ENCODE measurements at places on chromosomes 7 and 10.

DNA sequence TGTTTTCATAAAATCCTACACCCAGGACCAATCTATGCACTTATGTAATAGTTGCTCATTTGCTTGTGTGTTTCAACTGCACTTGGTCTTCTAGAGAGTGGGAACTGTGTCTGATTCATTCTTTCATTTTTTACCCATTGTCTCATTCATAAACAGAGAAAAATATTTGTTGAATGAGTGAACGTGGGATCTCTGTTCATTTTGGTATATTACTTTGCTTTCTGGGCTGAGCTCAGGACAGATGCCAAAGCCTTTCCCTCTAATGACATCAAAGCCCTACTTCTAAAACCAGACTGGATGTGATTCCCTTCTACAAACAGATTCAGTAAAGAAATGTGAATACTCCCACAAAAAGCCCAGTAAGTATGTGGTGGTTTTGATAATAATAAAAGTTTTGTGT lies 145.2 kb downstream of the ST7 start:
- no peak for DNase-seq

- DNase-seq, result no peak
Observed at GRCh38 chr7:34184466-34184865, 279.1 kb downstream of the BMPER start.

- no peak for DNase-seq
Observed at GRCh38 chr10:10270126-10271050, 747.3 kb upstream of the CELF2 start.

DNA sequence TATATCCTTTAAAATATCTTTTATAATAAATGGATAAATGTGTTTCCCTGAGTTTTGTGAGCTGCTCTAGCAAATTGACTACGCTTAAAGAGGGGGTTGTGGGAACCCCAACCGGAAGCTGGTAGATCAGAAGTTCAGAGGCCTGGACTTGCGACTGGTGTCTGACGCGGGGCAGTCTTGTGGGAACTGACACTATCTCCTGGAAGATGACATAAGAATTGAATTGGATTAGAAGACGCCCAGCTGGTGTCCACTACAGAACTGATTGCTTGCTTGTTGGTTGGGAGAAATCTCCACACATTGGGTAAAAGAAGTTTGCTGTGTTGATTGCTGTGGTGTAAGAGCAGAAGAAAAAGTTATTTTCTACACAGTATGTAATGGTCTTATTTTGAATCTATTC lies 51.1 kb upstream of the AHR start:
- DNase-seq, result no peak

DNA sequence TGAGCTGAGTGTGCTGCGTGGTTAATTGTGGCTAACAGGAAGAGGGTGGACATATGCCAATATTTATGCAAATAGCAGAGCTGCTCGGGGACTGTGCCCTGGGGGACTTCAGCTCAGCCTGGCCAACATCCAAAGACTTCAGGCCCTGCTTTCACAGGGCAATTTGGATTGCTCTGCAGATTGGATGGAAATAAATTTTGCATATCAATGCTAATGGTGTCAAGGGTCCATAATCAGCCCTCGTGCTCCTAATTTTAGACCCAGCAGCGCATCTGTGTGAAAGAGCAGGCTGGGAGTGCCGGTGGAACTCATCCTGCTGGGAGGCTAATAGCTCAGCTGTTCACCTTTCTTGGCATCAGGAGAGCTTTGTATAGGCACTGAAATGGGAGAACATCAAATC lies 270.1 kb downstream of the TCERG1L start:
- DNase-seq, result no peak

DNA sequence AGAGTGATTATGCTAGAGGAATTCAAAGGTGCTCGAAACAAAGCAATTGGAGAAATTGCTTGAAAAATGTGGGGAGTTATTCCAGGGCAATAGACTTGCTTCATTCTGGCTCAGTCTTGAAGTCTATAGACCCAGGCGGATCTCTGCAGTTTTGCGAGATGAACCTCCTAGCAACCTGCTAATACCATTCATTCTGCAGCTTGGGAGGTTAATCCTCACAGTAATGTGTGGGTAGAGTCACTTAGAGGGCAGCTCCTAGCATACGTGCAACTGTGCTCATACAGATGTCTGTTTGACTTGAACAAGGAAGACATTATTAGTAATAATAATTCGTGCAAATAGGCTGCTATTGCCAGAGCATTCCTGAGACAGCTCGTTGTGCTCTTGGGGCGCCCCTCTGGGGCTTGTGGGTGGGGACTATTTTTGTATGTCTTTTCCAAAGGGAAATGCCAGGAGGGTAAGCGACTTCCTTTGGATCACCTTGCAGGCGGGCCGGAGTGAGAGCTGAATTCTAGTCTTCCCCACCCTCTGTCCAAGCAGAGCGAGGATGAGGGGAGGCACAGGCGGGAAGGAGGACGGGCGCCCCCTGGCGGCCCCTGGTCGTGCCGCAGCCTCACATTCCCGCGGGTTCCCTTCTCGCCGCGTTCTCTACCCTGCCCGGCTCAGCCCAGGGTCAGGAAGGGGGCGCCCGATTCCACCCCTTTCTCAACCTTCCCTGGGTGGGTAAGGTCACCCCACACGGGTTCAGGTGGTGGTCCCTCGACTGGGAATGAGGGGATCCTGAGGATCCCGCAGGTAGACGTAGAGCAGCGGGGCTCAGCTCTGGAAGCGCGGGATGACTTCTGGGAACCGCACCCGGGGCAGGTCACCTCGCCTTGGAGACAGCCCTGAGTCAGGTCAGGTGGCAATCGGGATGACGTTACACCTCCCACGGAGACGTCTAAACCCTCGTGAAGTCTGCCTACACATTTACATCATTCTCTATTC lies 241.5 kb downstream of the PHTF2 start:
- DNase-seq, result peak; percentile 15

DNA sequence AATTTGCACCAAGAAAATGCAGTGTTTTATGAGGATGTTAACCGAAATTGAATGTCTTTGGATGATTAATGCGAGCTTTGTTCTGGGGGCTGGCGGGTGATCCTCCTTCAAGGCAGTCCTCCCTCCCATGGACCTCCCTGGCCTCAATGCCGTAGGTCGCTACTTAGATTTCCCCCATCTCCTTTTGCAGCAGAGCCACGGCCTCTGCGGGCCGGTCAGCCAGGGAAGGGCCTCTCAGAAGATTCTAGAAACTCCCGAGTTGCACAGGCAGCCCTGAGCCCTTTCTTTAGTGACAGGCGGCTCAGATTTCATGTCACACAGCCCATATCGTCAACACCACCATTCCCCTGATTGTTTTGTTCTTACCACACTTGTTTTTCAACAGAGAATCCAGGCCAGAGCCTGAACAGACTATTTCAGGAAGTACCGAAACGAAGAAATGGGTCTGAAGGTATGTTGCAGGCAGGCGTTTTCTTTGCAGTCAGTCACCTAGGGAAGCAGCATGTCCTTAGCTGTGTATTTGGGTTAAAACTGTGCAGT lies 88.2 kb upstream of the SH2B2 start:
- no peak for DNase-seq

GRCh38 chr10:49379596-49380410 lies 16.1 kb downstream of the DRGX start:
- no peak for DNase-seq

DNA sequence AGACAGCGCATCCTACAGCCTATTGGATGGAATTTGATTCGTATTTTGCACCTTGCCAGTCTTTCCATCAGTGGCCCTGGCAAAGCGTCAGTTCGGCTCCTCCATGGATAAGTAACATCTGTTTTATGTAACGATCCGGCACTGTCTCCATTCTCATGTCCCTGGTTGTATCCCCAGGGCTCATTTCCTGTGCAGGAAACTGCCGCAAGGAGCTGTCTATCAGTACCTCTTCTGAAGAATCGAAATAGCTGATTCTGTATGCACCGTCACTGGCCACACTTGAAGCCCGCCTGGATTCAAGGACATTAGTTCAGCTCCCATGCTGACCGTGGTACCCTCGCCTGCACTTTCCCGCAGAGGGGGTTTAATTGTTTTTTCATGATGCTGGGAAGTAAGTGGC lies 53.1 kb upstream of the NPS start:
- DNase-seq, result no peak

DNA sequence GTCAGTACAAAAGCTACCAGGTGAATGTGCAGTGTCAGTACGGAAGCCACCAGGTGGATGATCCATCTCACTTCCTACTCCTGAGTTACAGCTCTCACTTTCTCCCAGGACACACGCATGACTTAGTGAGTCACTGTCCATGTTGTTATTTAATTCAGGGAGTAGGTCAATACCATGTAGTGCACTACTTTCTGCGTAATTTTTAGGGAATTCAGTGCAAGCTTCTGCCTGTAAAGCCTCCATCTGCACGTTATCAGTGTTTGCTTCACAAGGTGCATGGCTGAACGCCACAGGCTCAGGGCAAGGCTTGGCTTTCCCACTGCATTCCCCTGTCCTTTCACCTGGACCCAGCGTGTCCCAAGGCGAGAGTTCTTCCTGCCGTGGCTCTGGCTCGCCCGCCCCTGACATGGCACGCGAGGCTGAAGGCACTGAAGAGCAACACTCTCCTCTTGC lies 59.5 kb downstream of the LARP4B start:
- DNase-seq, result no peak

DNA sequence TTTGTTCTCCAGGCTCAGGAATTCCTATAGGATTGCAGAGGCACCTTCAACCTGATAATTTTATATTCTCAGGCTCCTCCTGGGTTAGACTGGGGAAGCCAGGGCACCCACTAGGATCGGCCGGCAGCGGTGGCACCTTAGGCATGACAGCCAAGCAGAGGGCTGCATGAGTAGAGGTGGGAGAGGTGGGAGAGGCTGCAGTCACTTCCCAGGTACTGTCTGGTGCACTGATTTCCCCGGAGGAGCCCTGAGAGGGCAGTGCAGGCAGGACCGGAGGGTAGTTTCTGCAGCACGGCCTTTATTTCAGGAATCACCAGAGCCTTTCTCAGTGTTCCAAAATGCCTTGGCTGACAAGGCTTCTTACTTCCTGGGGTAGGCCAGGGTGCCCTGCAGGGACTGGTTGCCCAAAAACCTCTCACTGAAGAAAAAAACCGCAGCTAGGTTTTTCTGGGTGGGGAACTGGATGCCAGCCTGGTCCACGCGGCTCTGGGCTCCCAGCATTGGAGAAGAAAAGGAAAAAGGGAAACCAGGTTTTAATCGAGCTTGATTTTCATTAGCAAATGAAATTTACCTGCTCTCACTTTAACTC lies 3.6 kb upstream of the HOXA13 start:
- no peak for DNase-seq

DNA sequence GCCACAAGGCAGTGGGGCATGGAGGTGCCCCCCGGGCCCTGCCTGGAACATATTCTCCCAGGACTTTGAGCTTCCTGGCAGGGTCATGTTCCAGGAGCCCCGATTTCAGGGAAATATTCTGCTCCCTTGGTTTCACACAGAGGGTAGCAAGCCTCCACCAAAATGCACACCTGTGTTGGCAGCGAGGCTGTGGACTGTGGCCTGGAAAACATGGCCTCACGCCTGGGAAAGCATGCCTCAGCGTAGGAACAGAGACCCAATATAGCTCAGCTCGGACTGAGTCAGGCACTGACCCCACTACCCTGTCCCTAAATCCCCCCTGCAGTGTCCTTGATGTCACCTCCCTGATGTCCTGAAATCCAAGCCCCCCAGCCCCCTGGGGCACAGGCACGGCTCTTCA lies 92.0 kb downstream of the KCNMA1 start:
- no peak for DNase-seq

DNA sequence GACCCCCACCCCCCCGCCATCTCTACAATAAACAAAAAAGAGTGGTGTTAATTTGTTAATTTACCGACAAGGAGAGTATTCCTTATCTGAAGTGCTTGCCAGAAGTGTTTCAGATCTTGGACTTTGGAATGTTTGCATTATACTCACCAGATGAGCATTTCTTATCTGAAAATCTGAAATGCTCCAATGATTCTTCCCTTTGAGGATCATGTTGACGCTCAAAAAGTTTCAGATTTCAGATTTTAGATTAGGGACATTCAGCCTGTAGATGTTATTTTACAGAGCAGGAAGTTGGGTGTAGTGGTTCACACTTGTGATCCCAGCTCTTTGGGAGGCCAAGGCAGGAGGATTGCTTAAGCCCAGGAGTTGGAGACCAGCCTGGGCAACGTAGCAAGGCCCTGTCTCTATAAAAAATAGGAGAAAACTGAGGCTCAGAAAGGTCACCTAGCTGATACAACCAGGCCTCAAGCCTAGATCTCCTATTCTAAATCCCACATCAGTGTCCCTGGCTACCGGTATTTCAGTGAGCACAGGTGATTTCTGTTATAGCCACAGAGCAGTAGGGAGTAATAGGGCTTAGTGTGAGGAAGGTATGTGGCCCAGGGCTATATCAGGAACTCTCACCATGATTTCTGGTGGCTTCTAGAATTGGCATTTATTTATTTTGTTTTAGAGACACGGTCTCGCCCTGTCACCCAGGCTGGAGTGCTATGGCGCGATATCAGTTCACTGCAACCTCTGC lies 35.4 kb downstream of the TMEM120A start:
- no peak for DNase-seq

DNA sequence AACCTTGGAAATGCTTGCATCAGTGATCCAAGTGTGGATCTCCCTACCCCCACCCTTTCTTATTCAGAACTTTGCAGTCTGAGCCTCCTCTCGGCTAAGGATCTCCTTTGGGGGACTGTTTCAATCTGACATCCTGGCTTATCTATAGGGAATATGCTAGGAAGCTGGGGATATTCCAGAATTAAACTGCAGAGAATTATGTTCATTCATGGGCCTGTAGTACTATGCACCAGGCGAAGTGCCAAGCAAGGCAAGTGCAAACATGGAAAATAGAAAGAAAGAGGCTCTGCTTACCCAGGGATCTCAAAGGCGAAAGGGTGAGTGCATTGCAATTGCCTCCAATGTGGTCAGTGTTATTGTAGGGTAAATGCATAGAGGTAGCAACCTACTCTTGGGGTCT lies 96.5 kb downstream of the CACNB2 start:
- no peak for DNase-seq

DNA sequence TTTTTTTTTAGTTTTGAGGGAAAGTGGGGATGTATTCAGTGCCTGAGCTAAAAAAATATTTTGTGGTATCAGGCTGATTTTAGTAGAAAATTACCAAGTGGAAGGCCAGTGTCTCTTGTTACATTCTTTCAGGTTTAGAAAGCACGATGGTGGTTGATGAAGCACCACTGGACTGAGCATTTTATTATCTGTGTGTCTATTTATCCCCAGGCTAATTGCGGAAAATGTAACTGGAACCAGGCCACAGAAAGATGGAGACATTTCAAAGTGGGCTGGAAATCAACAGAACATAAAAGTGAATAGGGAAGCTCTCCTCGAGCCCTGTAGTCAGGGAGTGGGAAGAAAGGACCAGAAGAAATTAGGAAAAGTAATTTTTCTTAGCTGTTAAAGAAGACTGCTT lies 261.0 kb downstream of the STK31 start:
- DNase-seq, result no peak

DNA sequence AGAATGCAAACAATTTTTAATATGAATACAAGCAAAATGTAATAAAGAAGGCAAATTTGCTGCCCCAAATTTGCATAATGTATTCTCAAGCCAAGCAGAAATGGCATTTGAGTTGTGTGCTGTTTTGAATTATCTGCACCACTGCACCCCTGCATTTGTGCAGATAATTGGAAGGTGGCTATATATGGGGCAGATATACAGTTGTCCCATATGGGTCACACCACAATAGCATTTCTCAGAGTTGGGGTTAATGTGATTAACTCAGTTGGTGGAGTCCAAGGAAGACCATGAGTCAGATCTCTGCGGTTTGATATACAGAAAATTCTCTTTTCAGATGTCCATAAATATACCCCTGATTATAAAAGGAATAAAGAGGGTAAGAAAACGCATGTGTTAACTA lies 68.9 kb upstream of the EXOC4 start:
- no peak for DNase-seq

Measured in T-helper 1 cell (primary cell).